ENCODE measurements at places on chromosomes 11 and 22.

DNA sequence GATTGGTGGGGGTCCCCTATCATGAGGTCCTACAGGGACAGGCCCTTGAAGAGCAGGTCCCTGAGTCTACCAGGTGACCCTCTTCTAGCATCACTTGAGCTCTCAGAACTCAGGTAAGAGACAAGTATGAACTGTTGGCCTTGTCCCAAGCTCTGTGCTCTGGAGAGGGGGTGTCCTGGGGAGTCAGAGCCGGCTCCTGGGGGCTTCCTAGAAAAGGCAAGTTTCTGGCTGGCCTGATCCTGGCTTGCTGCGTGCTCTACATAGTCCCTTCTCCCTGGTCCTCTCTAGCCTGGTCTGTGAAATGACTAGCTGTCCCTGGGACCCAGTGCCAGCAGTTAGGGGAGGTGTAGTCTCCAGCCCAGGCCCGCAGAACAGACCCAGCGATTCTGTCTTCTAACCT is 11.4 kb downstream of the ATG16L2 start:
- no peak for DNase-seq

- DNase-seq: no peak
These were observed 137.3 kb upstream of the THY1 start for GRCh38 chr11:119560291-119560690.

- no peak for DNase-seq
These were observed 66.4 kb upstream of the OR4B1 start for GRCh38 chr11:48150213-48150612.

DNA sequence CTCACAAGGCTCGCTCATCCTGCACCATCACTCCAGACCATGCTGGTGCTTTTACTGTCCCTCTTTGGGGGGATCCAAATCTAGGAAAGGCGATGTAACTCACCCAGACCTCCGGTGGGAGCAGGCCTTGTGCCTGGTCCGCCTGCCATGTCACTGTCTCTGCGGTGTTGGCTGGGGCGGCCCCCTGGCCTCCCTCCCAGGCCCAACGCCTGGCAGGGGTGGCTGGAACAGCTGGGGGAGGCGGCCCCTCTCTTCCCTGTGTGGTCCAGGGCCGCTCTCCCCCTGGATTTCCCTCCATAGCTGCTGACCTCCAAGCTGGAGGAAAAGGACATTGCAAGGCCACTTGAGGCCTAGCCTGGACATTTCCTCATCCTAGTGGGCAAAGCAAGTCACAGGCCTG is 11.1 kb upstream of the MGAT3 start:
- no peak for DNase-seq

- no peak for DNase-seq
These were observed 26.2 kb downstream of the OR2AG2 start for GRCh38 chr11:6745465-6746015.

GRCh38 chr11:11020747-11021149 is 162.9 kb upstream of the ZBED5 start:
- no peak for DNase-seq

GRCh38 chr22:22397292-22397870 is 111.2 kb downstream of the ZNF280B start:
- no peak for DNase-seq
